Natural killer cell treated with Interleukin-12 subunit alpha and Interleukin-12 subunit beta and Interleukin-15 and Interleukin-18, amount 100 ng/mL, for 72 hours (primary cell): ENCODE measurements at places on chromosomes 12 and 14.

DNA sequence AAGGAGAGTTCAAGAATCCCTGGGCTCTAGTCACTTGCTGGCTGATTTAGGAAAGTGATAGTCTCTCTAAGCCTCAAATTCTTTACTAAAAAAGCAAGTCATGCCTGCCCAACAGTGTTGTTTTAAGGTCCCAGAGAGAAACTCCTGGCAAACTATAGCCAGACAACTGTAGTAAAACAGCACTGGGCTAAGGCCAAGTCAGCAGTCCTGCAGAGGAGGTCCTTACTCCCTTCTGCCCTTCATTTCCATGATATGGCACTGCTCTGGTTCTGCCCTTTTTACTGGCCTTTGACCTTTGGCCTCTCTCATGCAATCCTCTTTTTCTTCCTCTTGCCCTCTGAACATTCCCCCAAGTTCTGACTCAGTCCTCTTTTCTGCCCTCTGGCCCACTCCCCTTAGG lies 74.9 kb downstream of the VWF start:
- no peak for DNase-seq

- DNase-seq, result no peak
These were observed 5.0 kb downstream of the TTC9 start for GRCh38 chr14:70646705-70647104.

- DNase-seq, result peak; percentile 83
These were observed 18.0 kb upstream of the CACNA1C start for GRCh38 chr12:2034633-2035430.

DNA sequence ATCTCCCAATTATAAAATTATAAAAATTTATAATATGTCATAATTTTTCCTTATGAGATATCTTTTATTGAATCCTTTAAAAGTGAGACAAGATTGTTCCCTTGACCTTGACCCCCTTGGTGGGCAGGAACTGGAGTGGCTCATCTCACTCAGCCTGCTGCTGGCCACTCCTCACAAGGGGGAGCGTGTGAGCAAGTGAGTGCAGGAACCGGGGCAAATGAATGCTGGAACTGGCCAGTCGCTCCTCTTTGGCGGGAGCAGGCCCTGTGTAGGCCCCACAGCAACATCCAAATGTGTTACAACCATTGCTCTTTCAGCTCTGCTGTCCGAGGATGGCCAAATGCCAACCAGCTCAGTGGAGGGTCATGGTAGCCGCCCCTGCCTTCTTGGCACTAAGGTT lies 178.8 kb downstream of the ETNK1 start:
- DNase-seq, result no peak

DNA sequence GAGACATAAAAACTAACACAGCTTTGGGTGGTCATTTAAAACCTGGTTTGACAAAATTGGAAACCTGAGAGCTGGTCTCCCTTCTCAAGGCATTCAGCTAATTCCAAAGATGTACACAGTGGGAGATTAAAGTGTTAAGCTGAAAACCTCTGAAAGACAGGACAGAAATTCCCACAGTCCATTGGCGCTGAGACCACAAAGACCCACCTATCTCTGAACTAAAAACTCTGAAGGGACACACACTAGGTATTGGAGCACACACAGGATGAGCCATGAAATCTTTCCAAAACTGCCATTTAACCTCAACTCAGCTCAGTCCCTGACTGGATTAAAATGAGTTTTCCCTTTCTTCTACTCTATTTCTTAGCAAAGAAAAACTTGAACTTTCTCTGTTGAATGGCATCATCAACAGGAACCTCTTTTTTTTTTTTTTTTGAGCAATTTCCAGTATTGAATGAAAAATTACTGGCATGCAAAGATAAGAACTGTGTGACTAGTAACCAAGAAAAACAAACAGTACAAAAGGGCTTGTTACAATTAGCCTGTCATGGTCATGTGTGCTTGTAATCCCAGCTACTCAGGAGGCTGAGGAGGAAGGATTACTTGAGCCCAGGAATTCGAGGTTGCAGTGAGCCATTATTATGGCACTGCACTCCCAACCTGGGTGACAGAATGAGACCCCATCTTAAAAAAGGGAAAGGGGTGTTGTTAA lies 82.4 kb downstream of the IPO8 start:
- DNase-seq, result no peak
